ENCODE measurements at places on chromosomes 2 and 18. TPM values are rescaled to one million over a fixed set of nuclear protein-coding genes. Genes with fewer than 3 reads are reported as not detected.

SCN1A gene
- total RNA-seq, result not detected

LAMA1 gene
- 1.5 TPM for total RNA-seq

DNA sequence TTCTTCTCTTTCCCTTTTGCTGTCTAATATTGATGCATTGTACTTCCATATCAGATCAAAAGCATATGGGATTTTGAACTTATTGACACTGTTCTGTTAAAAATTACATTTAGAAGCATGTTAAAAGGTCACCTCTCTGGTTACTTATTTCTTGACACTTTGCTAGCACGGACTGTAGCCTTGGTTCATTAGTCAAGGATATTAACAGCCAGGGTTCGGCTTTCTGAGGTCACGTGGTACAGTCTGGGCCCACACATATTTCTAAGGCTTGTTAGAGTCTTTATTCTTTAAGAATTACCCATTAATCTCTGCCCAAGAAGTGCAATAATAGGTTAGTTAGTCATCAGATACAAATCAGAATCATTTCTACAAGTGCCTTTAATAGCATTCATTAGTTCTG, 1035.8 kb upstream of the FANCL start:
- DNase-seq, result no peak

DNA sequence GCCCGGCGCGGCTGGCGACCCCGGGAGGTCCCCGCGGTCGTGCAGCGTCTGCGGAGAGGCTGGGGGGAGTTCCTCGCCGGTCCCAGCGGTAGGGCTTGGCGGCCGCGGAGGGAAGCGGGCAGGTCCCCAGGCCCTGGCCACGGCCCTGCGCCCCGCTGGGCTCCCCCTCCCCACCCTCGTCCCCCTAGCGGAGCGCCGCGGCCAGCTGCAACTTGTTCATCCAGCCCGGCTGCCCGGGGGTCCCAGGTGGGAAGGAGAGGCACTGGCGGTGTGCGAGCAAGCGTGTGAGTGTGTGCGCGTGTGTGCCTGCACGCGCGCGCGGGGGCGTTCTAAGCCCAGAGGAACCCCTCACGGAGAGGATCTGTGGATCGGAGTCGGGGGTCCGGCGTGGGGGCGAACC, 1.3 kb downstream of the PTPRM start:
- no peak for DNase-seq

GRCh38 chr2:184551626-184552025, 46.7 kb upstream of the ZNF804A start:
- no peak for DNase-seq

GRCh38 chr18:59502274-59503175, 143.5 kb upstream of the LMAN1 start:
- DNase-seq, result no peak

- DNase-seq, result no peak
Observed at GRCh38 chr2:202069170-202070067, 3.6 kb upstream of the KIAA2012 start.

DNA sequence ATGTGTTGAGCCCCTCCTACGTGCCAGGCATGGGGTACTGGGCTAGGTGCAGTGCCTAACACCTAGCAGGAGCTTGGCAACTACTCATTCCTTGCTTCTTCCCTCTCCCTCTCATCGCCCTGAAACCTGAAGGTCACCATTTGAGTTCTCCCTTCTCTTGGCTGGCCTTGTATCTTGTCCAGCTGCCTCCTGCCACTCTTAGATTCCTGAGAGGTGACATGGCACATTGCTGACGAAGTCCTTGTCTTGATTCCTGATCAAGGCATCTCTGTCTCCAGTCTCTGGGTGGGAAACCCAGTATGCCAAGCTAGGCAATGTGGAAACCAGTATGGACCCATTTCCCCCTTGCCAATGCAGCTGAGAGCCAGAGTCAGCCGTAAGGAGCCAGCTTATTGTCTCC, 9.0 kb upstream of the EFR3B start:
- no peak for DNase-seq

- DNase-seq, result no peak
Observed at GRCh38 chr2:176147800-176148496, 3.4 kb upstream of the HOXD4 start.

DNA sequence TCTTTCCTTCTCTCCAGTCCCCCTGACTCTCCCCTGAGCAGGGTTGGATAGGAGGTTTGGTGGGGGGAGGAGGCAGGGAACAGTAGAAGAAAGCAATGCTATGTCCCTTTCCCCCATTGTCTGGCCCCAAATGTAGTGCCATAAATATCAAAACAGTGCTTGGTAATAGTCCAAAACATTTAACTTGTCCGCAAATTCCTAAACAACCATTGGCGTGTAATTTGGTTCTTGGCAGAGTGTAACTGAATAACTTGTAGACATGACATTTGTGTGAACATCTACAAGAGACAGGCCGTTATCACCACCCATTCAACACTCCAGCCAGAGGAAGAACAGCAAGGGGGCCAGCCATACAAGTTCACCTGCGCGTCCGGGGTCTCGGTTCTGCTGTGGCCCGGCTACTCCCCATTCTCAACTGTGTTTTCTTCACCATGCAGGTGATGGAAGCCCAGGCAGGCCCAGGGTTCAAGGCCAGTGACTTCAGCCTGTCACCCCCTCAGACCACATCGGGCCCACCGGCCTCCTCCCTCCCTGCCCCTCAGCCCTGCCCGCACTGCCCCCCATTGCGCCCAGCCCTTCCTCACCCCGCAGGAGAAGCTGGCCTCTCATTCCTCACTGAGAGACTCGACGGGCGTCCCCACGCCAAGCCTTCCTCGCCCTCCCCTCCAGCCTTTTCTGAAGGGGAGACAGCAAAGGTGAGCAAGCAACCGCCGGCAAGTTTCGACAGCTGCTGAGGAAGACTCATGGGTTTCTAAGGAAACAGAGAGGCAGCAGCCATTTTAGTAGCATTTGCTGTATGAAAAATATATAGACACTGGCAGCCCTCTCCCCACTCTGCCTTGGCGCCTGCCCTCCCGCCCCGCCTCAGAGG, 699 bp upstream of the RAPGEF4 start:
- no peak for DNase-seq

DNA sequence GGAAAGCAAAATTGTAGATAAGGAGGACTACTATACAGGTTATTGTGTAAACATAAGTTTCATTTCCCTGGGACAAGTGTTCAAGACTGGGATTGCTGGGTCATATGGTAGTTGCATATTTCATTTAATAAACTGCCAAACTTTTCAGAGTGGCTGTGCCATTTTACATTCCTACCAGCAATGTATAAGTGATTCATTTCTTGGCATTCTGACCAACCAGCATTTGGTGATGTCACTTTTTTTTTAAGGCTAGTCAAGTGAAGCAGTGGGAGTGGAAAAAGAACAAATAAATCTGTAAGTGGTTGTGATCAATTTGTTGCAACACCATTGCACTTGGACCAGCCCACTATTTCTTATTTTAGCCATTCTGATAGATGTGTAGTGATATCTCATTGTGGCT, 5.2 kb upstream of the CHCHD5 start:
- no peak for DNase-seq

EFR3B gene
- 1.5 TPM for total RNA-seq

- no peak for DNase-seq
Observed at GRCh38 chr2:175922160-175922559, 79.9 kb downstream of the LNPK start.

GRCh38 chr2:211070547-211070946, 514.1 kb downstream of the CPS1 start:
- DNase-seq, result no peak

Measured in vagina (tissue), 2 donors.